ENCODE measurements at places on chromosomes 2 and 18.

DNA sequence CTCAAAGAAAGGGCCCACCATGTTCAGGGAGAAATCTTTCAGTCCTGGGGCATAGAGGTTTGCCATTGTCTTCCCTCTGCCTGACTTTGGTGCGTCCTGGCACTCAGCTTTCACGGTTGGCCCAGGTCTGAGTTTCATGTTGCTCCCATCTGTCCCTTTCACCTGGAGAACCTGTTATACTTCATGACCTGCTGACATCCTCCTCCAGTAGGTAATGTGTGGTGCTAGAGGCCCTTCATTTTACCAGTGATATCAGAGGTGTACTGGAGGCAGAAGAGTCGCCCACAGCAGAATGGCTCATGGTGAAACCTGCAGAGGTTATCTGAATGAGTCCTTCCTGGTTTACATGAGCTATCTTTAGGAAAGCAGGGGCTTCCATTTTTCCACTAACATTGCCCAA is 128.8 kb upstream of the DLX2 start:
- no peak for DNase-seq

DNA sequence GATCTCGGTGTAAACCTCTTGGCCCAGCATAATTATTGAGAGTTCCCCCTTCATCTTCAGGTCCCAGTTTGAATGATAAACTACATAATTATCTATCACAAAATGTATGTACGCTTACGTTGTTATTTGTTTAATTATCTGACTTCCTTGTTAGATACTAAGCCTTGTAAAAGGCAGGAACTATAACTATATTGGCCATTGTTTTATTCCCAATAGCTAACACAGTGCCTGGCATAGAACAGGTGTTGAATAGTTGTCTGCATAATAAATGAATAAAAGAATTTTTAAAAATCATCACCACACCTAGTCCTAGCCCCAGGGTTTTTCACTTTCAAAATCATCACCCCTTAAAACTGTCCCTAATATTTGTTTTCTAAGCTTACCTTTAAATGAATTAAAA is 207.9 kb downstream of the MREG start:
- no peak for DNase-seq

GRCh38 chr18:10241579-10241978 is 212.9 kb upstream of the APCDD1 start:
- DNase-seq = no peak

DNA sequence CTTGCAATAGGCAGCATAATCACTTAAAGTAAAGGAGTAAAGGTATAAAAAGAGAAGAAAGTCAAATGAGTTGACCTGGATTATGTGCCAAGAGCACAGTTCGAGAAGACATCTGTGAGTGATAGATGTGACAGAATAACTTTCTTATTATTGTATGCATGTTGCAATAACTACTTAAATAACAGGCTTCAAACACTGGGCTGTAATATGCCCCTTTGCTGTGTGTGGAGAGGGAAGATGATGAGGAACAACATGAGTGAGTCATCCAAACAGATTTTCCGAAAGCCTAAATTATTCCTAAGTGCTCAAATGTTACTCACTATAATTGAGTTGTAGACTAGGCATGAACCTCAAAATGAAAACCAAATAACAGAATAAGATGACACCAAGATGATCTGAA is 328.1 kb downstream of the EXOC6B start:
- DNase-seq = no peak

- no peak for DNase-seq
These were observed 51.5 kb downstream of the RPL37A start for GRCh38 chr2:216549926-216550690.

DNA sequence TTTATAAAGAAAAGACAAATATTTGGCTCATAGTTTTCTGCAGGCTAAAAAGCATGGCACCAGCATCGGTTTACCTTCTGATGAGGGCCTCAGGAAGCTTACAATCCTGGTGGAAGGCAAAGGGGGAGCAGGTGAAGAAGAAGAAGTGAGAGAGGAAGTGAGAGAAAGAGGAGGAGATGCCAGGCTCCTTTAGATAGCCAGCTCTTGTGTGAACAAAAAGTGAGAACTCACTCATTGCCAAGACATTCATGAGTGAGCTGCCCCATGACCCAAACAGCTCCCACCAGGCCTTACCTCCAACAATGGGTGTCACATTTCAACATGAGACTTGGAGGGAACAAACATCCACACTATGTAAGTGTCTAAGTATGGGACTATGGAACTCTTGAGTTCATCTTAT is 14.3 kb downstream of the CCDC150 start:
- no peak for DNase-seq

DNA sequence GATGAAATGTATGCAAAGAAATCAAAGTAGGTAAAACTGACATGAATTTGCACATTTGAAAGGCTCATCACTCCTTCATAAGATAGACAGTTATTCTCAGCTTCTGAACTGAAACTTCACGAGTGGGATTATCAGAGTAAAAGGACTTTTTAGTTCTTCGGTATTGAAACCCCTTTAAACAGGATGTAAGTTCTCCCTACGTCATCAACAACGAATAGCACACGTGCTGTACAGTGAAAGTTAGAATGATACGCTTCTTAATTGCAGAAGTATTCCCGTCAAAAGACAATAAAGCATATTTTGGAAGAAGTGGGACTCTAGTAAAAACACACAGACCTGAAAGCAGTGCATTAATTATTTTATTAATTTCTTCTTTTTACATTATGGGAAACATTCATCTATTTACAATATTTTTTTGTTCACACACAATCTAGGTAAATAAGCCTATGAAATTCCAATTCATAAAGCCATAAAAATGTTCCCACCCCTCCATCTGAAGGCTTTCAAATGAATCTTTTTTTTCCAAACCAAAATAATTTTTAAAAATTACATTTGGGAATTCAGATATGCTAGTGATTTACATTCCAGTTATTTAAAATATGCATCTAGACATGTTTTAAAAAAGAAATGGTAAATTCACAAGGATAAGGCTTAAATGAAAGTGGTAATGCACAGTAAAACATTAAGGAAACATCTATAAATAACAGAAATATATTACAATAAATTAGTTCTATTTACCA is 45.9 kb downstream of the TGIF1 start:
- DNase-seq = no peak

- no peak for DNase-seq
These were observed 53.3 kb upstream of the SLC5A7 start for GRCh38 chr2:107932979-107933378.

DNA sequence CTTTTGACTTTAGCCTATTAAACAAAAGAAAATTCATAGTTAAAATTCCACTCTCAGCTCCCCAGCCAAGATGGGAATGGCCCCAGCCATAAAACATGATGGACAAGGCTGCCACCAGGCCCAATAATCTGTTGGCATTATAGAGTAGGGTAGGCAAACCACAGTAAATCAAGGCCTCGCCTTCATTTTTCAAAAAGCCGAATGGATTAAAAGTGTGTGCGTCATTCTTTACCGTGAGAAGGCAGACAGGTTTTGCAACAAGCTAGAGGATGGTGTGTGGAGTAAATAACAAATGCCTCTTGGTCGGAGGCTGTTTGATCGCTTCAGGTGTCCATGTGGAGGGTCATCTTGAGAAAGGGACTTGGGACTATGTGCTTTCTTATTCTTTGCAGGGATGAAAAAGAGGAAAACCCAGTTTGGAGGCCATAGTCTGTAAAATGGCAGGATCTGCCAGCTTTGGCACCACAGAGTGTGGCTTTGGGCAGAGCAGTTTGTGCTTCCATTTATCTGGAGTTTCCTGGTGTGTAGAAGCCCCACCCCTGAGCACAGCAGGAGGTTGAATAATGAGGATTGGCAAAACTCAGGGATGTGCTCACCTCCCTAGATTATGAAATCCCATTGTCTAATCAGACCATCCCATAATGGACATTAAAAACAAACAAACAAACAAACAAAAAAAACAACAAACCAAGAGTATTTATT is 57.1 kb upstream of the ITGB6 start:
- DNase-seq = no peak

- DNase-seq = no peak
These were observed 108.0 kb downstream of the CLIP4 start for GRCh38 chr2:29223257-29223656.

DNA sequence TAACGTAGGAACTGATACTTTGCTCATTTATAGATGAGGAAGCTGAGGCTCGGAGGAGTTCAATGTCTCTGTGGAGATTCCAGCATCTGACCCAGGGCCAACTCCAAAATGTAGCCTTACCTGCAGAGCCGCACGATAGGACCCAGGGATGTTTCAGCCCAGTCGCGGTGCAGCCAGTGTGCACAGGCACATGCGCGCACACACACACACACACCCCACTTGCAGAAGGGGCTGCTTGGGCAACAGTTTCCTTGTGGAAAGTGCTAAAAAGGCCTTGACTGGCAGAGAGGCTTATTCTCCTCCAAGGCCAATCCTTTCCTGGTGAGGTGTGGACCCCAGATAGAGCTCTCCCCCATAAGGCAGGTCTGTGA is 101.7 kb downstream of the ZFP36L2 start:
- DNase-seq = no peak

Measured in T1000 (cell line).